Hypothalamus (tissue), 51 donors: ENCODE measurements at places on chromosomes 6 and 20.

- DNase-seq = no peak
These were observed 46.3 kb upstream of the NHSL1 start for GRCh38 chr6:138545621-138545980.

DNA sequence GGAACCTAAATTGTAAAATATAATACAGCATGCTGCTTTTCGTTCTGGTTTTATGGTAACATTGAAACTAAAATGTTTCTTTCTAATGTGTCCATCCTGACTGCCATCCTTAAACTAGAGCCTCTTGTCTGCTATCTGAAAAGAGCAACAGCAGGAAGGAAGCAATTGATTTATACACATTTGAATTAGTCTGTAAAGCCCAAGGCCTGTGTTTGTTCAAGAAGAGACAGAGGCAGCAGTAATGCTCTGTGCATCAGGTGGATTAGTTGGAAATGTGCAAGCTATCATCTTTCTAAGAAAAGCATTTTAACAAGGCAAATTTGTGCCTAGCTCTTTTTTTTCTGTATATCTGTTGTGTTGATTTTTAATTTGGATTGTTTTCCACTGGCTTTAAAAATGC, 128.6 kb downstream of the SCAF8 start:
- no peak for DNase-seq

DNA sequence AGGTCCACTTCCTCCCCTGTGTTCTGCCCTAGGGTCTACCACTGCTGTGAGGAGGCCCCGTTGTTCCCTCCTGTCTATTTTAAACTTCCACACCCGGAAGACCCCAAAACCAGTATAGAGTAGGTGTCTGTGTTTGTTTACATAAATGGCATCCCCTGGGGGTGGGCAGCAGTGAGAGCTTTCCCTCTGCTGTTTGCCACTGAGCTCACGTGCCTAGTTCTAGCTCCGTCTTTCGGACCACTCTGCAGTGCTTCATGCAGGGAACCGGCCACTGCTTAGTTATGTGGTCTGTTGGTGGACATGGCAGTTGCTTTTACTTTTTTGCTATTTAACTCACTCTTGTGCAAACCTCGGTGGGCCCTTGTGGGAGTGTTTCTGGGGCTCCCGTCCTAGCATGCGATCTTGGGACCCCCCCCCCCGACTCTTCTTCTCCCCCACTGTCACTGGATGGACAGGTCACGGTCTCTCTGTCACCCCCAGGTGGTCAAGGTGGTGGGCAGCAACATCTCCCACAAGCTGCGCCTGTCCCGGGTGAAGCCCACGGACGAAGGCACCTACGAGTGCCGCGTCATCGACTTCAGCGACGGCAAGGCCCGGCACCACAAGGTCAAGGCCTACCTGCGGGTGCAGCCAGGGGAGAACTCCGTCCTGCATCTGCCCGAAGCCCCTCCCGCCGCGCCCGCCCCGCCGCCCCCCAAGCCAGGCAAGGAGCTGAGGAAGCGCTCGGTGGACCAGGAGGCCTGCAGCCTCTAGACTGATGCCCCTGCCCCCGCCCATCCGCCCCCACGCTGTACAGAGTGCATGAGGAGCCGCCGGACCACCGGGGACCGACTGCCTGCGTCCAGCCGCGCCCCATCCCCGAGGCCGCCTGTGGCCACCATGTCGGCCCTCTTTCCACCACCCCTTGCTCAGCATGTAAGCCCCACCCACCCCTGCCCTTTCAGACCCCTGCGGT, 40.9 kb downstream of the VSTM2L start:
- no peak for DNase-seq

DNA sequence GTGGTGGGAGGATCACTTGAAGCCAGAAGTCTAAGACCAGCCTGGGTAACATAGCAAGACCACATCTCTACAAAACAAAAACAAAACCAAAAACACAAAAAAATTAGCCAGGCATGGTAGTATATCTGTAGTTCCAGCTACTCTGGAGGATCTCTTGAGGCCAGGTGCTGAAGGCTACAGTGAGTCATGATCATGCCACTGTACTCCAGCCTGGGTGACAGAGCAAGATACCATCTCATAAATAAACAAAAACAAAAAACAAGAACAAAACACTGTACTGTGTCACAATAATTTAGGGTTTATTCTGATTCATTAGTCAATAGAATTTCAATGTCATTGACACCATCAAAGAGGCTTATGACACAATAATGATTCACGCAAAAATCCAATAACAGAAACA, 1121.7 kb upstream of the MAP3K7 start:
- no peak for DNase-seq

DNA sequence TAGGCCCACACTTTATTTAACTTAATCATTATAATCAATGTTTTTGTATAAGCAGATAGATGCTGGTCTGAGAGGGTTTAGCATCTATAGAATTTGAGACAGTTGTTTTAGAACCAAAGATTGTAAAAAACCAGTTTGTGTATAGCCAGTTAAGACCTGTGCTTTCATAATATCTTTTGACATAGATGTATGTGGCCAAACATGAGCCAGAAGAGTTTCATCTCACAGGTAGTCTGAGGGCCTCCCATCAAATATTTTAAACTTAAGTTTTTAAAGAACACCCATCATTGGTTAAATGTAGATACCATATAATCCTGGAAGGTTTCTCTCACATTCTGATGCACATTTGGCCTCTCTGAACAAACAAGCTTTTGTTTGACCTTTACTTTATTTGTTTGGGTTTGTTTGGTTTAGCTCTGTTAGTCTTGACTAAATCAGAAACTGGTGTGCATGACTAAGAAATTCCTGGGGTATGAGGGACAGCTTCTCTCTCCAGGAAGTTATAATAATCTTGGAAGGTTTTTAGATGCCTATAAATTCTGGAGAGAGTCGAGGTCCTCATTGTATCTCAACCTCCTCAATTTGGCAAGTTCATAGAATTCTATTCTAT, 58.0 kb upstream of the TMEM200A start:
- DNase-seq = no peak

DNA sequence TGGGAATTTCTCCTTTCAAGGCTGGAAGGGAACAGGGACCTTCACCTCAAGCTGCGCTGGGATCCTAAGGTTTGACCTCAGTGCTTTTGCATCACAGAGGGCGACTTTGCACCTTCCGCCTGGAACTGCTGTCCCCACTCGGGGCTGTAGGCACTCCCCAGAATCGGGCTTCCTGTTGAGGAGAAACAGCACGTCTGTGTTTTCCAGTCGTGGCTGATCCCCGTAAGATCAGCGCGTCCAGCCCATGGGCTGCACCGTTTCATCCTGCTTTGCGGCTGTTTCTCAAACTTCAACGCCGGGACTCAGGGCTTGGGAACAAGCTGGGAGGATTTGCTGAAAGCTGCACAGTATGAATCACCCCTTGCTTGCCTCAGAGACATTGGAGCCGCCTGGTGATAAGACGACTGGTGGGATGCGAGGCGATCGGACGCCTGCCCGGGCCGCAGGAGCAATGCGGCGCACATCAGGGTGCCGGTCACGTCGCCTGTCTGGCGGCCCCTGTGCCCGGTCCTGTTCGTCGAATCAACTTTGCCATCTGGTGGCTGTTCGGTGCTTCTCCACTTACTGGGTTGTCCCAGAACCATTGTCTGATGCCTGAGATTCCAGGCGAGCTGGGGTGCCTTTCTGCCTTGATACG, 53.6 kb upstream of the FRMD1 start:
- peak; percentile 54 for DNase-seq

DNA sequence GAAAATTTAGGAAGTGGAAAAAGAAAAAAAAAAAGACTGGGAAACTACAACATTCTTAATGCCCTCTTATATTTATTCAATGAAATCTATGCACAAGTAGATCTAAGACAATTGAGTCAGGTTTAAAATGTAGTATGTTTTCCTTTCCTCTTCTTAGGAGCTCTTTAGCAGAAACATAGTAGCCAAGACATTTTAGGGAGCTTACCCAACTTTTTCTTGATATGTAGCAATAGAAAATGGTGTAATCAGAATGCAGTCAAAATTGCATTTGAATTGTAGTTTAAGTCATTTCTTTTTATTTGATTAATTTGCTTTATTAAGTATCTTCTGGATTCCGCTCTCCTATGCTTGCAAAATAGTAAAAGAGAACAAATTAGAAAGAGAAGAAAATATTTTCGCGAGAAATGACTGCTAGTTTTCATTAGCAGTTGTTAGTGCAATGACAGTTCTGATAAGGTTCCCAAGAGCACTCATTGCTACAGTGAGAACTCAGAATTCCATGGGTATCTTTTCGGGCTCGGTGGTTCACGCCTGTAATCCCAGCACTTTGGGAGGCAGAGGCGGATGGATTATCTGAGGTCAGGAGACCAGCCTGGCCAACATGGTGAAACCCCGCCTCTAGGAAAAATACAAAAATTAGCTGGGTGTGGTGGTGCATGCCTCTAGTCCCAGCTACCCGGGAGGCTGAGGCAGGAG, 52.2 kb downstream of the JARID2 start:
- no peak for DNase-seq

DNA sequence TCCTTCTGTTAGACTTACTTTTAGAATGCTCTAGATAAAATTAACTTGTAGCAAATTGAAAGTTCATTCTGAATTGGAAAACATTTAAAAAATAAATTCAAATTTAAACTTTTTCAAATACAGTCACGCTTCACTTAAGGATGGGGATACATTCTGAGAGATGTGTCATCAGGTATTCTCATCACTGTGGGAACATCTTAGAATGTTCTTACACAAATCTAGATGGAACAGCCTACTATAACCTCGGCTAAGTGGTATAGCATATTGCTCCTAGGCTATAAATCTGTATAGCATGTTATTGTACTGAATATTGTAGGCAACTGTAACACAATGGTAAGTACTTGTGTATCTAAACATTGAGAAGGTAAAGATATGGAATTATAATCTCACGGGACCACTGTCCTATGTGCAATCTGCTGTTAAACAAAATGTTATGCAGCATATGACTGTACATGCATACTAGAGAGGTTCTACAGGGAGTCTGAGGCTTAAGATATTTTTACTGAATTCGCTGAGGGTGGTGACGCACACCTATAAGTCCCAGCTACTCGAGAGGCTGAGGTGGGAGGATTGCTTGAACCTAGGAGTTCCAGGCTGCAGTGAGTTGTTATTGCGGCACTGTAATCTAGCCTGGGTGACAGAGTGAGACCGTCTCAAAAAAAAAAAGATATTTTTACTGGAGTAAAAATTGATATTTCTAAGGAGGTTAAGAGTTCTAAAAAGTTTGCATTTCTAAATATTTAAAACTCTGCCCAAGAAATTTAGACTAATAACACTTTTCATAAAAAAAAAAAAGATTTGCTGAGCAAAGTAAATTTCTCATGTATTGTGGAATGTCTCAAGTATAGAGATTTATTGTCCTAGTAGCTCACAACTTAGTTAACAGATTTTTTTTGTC, 87.3 kb upstream of the TULP1 start:
- no peak for DNase-seq

DNA sequence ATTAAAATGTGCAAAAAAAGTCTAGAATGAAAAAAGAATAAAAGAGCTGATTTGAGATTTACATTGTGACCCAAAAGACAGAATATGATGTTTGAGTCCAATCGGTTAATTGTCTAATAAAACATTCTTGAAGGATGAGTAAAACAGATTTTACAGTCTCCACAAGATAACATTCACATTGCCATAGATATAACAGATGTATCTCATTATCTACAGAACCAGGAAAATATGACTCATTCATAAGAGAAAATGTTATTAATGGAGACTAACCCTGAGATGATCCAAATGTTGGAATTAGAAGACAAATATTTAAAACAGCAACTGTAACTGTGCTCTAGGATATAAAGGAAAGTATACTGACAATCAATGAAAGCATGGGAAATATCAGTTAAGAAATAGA, 141.7 kb downstream of the RFX6 start:
- DNase-seq = no peak

DNA sequence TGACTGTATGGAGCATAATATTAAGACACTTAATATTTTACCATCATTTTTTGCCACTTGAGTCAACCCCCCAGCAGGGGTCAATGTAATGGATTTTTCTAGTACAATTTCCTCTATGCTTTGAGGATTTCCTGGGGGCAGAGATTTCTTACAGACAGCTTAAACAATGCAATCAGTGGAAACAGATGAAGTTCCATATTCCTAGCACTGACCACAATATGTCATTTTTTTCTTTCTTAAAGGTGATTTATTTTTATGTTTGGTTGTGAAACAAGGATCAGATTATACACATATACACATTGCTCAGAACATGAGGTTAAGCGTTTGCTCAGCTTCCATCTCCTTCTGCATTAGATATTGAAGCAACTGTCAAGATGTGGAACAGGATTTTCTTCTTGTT, 82.0 kb upstream of the ID4 start:
- DNase-seq = no peak

DNA sequence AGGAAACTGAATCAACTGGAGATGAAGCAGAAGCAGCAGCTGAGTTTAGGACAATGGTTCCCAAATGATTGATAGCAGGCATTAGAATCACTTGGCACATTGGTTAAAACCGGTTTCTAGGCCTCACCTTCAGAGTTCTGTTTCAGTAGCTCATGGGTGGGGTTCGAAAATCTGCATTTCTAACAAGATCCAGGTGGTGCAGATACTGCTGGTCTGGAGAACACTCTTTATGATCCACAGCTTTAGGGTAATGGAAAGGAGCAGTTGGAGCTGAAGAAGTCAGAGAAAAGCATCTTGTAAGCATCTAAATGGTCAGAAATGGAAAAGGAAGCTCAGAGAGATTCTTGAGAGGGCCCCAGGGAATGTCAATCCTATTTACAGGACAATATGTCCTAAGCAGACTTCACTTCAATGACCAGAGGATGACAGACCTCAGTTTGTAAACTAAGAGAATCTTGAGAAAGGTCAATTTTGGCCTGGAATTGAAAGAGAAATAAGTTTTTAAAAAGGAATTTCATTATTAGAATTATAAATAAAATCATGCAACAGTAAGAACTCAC, 8.5 kb downstream of the TSPYL1 start:
- DNase-seq = no peak

GRCh38 chr6:10453596-10453995, 38.7 kb upstream of the TFAP2A start:
- no peak for DNase-seq

- DNase-seq = no peak
These were observed 172.6 kb downstream of the VEGFA start for GRCh38 chr6:43942616-43943015.

DNA sequence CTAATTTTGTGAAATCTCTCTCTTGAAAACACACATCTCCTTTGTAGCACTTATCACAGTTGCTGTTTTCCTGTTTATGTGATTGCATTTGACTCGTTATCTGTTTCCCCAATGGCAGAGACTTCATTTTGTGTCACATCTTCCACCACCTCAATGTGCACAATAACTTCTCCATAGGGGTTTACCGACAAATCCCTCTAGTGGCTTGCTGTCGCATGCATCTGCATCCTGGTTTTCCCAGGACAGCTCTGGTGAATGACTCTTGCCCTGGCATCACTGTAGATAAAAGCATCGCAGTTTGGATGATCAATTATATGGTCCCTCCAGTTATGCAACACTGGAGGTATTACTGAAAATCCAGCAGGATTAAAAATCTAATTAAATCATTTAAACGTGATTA, 206.5 kb upstream of the BTBD3 start:
- DNase-seq = no peak

DNA sequence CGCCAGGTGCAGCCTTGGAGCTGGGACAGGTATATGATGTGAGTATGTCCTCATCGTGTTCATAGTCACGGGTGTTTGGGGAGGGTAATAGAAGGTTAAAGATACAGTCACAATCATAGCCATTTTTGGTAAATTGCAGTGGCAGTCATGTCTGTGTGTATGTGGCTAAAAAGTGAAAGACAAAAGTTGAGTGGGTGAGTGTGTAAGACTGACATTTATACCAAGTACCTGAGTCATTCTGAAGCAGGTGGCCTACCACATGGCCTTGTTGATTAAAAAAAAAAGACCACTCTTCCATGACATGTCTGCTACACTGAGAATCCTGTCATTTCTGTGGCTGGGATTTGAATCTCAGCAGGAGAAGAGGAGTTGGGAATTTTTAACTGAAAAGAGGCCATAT, 181.9 kb downstream of the SCP2D1 start:
- no peak for DNase-seq

GRCh38 chr20:48329031-48329615, 498.7 kb downstream of the PREX1 start:
- no peak for DNase-seq
